ENCODE measurements at places on chromosomes 1 and 21. TPM values are rescaled to one million over a fixed set of nuclear protein-coding genes. Genes with fewer than 3 reads are reported as not detected.

Gene OPTC
- polyA plus RNA-seq, result not detected

DNA sequence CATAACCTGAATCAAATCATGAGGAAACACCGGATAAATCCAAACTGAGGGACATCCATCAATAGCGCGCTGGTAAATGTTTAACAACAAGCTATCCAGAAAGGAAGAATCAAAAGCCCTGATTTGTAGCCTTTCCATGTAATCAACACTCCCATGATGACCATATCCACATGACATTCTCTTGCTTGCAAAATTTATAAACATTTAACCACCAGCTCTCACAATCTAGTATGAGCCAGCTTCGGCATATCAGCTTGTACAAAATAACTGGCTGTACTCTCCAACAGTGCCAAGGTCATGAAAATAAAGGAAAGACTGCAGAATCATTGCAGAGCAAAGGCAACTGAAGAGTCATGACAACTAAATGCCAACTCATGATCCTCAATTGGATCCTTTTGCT lies 15.7 kb downstream of the HSD11B1 start:
- no peak for DNase-seq

DNA sequence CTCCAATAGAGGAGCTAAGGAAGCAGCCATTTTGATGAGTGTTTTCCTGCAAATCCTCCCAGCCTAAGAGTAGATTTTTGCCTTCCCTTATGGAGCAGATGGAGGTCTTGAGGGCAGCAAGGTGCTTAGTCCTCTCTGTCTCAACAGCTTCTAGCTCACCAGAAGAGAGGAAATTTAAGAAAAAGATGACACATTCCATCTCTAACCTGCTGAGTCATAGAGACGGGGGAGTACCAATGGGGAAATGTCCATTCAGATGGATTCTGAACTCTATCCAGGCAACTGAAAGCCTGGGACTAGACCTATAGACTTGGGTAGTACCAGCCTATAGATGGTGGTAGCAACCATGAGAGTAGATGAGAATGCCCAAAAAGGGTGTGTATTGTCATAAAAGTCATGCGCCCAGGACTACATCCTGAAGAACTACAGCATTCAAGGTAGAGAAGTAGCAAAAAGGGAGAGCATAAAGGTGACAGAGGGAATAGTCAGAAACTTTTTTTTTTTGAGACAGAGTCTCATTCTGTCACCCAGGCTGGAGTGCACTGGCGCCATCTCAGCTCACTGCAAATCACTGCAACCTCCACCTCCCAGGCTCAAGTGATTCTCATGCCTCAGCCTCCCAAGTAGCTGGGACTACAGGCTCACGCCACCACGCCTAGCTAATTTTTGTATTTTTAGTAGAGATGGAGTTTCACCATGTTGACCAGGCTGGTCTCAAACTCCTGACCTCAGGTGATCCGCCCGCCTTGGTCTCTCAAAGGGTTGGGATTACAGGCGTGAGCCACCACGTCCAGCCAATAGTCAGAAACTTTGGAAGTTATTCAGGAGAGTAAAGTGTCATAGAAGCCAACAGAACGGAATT lies 10.7 kb upstream of the ELOA start:
- DNase-seq, result no peak

Gene ACTA1
- polyA plus RNA-seq, result 0.06 TPM

DNA sequence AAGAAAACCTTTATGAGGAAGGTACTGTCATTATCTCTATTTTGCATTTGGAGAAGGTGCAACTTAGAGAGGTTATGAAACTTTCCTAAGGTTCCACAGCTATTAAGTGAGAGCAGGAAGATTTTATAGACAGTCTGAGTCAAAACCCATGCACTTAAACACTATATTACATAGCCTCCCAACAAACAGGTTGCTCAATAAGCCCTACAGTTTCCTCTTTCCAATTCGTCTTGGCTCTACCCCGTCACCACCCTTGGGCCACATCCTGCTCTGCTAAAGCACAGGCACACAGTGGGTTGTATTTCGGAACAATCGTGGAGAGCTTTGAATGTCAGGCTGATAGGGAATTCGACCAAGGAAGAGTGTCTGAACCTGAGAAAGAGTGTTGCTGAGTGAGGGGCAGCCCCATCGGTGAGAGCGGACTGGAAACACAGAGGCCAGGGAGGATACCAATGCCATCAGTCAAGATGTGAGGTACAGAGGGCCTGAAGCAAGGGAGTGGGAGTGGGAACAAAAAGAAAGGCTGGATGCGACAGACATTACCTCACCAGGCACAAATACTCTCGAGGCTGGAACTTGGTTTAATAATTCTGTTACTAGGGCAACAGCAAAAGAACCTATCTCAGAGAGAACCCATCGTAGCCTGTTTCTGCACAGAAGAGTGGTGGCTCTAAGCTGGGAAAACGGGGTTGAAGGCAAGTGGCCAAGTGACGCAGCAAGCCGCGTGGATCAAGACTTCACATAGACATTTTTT lies 6.3 kb upstream of the LRRC52 start:
- DNase-seq, result no peak

DNA sequence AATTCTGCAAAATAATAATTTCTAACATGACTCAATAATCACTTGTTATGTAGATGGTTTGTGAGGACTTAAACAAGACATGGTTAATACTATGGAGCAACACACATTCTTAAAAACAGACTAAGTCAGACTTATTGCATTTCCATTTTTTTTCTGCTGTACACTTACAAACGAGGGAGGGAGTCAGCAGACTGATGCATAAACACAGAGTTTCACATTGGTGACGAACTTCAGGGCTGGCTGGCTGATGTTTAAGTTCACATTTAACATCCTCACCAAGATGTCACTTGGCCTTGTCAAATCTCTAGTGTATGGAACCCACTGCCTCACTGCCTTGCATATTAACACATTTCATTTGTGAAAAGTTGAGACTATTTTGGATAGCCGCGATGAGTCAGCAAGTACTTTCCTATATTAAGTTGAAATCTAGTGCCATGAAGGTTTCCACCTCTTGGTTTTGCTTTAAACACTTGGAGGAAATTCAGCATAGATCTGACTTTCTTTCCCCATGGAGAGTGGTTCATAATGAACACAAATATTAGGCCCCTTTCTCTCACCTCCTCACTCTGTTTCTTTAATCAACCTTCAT lies 337.5 kb upstream of the RUNX1 start:
- no peak for DNase-seq

GRCh38 chr1:208848854-208849253 lies 604.7 kb upstream of the PLXNA2 start:
- DNase-seq, result peak; percentile 36

DNA sequence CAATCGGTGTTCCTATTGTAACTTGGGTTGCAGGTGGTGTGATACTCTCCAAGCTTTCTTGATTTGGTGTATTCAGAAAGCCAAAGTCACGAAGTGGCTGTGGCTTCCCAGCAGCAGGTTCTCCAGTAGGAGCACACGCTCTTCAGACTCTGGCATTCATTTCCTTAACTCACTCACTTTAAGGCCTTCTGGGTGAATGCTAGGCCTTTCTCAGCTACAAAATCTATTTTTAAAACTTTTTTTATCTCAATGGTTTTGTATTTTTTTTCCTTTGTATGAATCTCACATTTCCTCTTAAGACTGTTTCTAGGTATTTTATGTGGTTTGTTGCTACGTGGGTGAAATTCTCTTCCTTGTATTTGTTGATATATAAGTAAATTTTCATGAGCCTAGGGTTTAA lies 22.9 kb upstream of the PKN2 start:
- no peak for DNase-seq

GRCh38 chr1:210072129-210072528 lies 134.1 kb downstream of the SYT14 start:
- DNase-seq, result peak; percentile 28

DNA sequence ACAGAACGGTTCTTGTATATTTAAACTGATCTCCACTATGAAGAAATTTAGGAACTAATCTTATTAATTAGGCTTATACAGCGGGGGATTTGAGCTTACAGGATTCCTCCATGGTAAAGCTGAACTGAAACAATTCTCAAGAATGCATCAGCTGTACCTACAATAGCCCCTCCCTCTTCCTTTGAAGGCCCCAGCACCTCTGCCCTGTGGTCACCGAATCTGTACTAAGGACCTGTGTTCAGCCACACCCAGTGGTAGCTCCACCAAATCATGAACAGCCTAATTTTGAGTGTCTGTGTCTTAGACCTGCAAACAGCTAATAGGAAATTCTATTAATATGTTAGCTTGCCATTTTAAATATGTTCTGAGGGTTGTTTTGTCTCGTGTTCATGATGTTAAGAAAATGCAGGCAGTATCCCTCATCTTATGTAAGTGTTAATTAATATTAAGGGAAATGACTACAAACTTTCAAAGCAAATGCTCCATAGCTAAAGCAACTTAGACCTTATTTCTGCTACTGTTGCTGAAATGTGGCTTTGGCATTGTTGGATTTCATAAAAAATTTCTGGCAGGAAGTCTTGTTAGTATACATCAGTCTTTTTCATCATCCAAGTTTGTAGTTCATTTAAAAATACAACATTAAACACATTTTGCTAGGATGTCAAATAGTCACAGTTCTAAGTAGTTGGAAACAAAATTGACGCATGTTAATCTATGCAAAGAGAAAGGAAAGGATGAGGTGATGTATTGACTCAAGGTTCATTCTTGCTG lies 147.2 kb downstream of the NR5A2 start:
- DNase-seq, result no peak

Gene NRDC
- 142 TPM for polyA plus RNA-seq

DNA sequence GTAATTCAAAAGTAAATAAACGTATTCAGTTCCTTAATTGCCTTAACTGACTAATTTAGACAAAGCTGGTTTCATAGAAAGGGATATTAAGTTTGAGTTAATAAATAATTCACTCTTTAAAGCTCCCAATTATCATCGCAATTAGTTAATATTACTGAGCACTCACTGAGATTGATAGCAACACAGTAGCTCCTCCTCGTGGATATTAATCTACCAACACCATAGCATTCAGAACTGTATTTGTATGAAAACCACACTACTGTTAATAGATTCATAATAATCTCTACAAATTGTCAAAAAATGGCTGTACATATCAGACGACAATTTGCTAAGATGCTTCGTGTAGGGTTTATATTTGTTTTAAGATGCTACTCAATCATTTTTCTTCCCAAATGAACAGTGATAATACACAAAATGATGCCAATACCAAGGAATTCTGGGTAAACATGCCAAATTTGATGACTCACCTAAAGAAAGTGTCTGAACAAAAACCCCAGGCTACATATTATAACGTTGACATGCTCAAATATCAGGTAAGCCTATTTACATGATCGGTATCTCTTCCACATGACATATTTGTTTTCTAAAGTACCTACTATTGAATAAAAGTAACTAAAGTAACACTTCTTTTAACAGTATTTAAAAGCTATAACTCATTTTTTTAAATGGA lies 18.8 kb upstream of the DYNLT5 start:
- DNase-seq, result peak; percentile 18

Gene TSPAN2
- 0.08 TPM for polyA plus RNA-seq

DNA sequence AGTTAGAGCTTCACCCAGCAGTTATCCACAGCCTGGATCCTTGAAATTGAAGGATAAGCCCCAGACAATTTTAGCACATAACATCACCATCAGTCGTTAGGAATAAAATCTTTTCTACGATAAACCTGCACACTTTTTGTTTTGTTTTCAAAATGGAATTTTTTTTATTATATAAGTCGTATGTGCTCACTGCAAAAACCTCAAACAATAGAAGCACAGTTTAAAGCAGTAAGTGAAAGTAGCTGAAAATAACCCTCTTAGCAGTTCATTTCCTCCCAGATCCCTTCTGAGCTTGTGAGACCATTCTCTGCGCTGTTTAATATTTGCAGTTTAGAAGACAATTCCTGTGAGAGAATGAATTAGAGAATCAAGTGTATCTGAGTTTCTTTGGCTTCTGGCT lies 38.3 kb downstream of the ELK4 start:
- DNase-seq, result no peak

DNA sequence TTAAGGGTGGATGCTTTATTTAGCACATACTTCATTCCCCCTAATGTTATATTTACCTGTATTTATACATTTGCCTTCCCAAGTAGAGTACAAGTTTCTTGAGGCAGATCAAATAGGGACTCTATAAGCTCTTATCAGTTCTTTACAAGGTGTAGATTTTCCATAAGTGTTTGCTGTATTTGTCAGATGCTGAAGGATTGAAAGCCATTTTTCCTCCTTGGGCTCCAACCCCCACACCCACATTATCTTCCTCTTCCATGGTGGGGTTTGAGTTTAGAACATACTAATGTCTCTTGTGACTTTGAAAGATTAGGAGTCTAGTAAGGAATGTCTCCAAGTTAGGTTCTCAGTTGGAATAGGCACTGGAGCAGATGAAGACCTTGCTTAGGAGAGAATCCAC lies 2.4 kb upstream of the CHI3L2 start:
- no peak for DNase-seq

Gene KCNT2
- 0.87 TPM for polyA plus RNA-seq

DNA sequence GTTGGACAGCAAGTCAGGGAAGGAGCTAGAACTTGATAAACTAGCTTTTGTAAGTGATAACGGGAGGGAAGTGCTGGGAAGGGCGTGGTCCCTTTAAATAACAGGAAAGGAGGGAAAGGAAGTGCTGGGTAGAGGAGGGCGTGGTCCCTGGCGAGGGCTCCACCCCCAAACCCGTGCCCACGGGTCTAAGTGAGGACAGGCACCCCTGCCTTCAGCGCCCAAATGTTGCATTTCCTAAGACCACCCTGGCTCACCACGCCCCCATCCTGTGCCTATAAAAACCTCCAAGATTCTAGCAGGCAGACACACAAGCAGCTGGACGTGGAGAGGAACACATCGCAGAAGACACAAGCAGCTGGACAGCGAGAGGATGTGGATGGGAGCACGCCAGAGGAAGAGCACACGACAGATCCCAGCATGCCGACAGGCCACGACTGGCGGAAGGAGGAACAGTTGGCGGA lies 58.5 kb downstream of the PALMD start:
- DNase-seq, result no peak

DNA sequence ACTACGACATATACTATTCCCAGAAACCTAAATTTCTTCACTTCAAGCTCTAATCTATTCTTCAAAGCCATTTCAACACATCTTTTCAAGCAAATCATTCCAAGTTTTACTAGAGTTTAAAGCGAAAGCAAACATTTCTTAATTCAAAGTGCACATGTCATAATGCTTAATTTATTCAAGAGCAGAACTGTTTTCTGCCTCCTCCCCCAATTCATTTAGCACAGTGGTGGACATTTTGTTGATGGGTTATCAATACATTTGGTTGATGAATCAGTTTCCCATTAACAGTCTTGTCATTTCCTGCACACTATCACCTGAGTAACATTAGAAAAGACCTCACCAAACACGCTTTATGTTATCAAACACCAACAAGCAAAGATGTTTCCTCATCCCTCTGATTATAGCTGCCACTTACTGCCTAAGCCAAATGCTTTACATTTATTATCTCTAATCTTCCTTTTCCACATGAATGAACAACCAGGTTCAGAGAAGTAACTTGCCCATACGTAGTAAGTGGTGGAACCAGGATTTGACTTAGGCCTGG lies 2.0 kb downstream of the SRSF4 start:
- no peak for DNase-seq

- no peak for DNase-seq
Observed at GRCh38 chr1:50231209-50231608, 122.5 kb downstream of the ELAVL4 start.

GRCh38 chr1:53895421-53895820 lies 1.4 kb downstream of the DIO1 start:
- DNase-seq, result no peak

Gene C1orf50
- polyA plus RNA-seq, result 9.5 TPM

All from fibroblast of lung (primary cell).